Spleen (tissue), 13 donors: ENCODE measurements at places on chromosomes 16 and 17. TPM values are rescaled to one million over a fixed set of nuclear protein-coding genes. Genes with fewer than 3 reads are reported as not detected.

- H3K4me1 ChIP-seq = no peaks in the 10 kb centered on the region
- DNase-seq = no peak
- H3K4me3 ChIP-seq = no peak overlapping the region
- no peaks in the 10 kb centered on the region for H3K27me3 ChIP-seq
- H3K36me3 ChIP-seq = no peaks in the 10 kb centered on the region
Measured at GRCh38 chr17:62321451-62321850, 58.9 kb upstream of the EFCAB3 start.

DNA sequence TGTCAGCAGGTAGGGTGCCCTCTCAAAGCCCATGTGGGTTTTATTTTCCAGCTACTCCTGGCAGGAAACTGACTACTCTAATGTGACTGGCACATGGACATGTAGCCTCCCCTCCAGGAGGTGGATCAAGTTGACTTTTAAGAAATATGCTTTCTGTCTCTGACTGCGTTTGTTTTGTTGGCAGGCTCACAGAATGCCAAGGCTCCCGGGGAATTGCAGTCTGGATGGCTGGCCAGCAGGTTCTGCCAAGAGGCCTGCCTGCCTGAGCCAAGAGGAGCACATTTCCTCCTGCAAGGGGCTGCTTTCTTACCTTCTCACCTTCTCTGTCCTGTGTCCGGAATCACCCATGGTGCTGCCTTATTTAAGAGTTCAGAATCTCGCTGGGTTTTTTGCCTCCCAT lies 217.3 kb upstream of the ERCC4 start:
- H3K4me3 ChIP-seq = no peak overlapping the region
- H3K4me1 ChIP-seq = no peaks in the 10 kb centered on the region
- H3K27ac ChIP-seq = no peak overlapping the region
- DNase-seq = no peak
- no peaks in the 10 kb centered on the region for H3K27me3 ChIP-seq
- H3K36me3 ChIP-seq = no peaks in the 10 kb centered on the region

- no peak for DNase-seq
- no peaks in the 10 kb centered on the region for H3K36me3 ChIP-seq
- peaks cover 8% of the 10 kb centered on the region for H3K27me3 ChIP-seq
Measured at GRCh38 chr16:75206749-75207451, at the start of gene CTRB2. Gene CTRB2 (minus strand): TSS chr16:75207161. CDS start chr16:75207141, 20 bp downstream.

The OR1A1 gene
- total RNA-seq = not detected

DNA sequence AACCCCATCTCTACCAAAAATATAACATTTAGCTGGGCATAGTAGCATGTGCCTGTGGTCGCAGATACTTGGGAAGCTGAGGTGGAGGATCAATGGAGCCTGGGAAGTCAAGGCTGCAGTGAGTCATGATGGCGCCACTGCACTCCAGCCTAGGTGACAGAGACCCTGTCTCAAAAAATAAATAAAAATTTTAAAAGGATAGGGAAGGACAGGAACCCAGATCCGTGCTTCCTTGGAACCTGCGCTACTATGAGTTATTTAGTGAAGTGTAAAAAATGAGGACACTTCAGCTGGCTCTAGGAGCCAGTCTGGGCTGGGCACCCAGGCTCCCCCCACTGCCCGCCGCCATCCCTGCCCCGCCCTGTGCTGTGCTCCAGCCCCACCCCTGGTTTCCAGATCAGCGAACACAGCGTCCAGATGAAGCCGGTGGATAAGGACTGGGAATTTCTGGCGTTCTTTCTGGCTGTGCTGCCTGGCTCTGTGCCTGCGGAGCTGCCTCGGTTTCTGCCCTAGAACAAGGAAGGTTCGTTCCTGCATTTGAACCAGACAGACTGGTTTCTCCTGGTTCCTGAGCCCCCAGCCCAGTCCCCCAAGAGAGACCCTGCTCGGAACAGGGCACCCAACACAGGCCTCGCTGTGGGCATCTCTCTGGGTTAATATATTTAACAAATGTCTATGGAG lies 18.5 kb downstream of the PLLP start:
- no peak overlapping the region for H3K4me3 ChIP-seq
- peaks cover 27% of the 10 kb centered on the region for H3K4me1 ChIP-seq
- no peaks in the 10 kb centered on the region for H3K36me3 ChIP-seq

The ACSM2A gene
- total RNA-seq = not detected
